Fibroblast of upper back skin (primary cell): ENCODE measurements at places on chromosomes 13 and 19.
A peak's percentile ranks its signal among the peaks of the same experiment; 100 is the strongest.

- peak; percentile 1 for DNase-seq
These were observed 382.8 kb upstream of the ZNF507 start for GRCh38 chr19:31962561-31962996.

DNA sequence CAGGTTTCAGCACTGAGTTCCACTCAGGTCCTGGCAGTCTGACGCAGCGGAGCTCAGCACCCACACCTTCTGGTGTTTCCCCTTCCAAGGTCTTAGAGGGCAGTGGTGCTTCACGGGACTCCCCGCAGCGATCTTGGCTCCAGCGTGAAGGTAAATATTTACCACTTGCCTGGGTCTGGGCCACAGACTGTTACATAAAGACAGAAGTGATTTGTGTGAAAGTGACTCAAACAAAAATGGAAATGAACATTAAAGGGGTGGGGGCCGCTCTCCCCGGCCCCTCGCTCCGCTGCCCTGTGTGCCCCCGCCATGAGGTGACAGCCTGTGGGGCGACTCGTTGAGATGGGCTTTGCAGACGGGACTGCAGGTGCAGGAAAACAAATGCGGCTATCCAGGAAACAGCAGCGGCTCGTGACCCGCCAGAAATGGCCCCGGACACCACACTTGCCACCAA is 55.0 kb downstream of the GGACT start:
- no peak for DNase-seq

GRCh38 chr13:41645331-41645730 is 188.0 kb downstream of the RGCC start:
- peak; percentile 84 for DNase-seq

GRCh38 chr13:99386911-99387788 is 80.0 kb upstream of the GPR183 start:
- no peak for DNase-seq

GRCh38 chr13:19961489-19961888 is 3.0 kb downstream of the ZMYM2 start:
- no peak for DNase-seq

GRCh38 chr13:42040730-42041010 is 7.8 kb upstream of the DGKH start:
- no peak for DNase-seq

GRCh38 chr13:89163096-89163495 is 1491.9 kb downstream of the SLITRK5 start:
- no peak for DNase-seq

DNA sequence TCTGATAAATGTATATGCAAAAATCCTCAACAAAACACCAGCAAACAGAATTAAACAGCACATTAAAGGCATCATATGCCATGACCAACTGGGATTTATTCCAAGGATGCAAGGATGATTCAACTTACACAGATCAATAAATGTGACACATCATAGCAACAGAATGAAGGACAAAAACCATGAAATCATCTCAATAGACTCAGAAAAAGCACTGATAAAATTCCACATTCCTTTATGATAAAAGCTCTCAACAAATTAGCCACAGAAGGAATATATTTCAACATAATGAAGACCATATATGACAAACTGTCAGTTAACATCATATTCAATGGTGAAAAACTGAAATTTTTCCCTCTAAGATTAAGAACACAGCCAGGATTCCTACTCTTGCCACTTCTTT is 691.6 kb downstream of the DIAPH3 start:
- DNase-seq = peak; percentile 87

DNA sequence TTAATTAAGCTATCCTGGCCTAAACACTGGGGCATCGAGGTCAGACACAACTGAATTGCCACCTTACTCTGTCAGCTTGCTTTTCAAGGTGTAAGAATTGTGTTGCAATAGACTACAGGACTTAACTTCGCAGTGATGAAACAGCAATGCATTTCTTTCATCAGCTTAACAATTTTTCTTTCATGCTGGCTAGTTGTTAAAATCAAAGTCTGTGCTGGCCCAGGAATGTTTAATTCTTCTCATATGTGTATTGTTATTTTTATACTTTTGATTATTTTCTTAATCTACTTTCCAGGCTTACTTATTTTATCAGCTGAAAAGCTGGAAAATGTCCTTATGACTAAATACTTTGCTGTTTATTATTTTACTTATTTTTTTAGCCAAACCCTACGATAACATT is 79.7 kb downstream of the EFNB2 start:
- DNase-seq = peak; percentile 8

DNA sequence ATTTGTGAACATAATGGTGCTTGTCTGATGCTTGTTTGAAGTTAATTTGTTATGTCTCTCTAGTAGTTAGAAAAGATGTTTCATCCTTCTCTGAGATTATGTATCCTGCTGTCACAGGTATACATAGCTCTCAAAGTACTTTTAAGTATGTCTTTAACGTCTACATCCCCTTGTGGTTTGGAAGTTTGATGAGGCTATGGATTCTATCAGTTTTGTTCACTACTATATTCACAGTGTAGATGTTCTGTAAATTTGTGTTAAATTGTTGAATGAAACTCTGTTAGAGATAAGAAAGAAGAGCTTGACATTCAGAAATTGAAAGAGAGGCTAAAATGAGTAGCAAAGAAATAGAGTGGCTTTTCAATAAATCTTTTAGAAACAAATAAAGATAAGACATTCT is 304.6 kb upstream of the MIR17HG start:
- no peak for DNase-seq

- peak; percentile 57 for DNase-seq
These were observed 19.1 kb upstream of the SCEL start for GRCh38 chr13:77516342-77516789.

DNA sequence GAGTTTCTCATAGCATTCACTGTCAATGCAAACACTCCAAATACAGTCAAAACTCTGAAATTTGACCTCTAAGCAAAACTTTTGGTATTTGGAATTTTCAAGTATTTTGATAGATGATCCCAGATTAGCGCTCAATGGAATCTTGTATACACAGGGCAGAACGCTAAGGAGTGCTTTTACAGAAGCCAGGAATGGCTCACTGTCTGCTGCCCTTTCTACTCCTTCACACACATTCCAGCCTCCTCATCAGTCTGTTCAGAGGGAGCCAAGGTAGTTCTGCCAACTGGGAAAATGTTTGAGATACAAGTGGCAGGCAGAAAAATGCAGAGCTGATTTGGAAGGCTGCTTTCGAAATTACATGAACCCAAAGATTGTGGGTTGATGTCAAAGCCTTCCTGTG is 4.4 kb upstream of the STARD13 start:
- peak; percentile 36 for DNase-seq
